Hematopoietic multipotent progenitor cell treated with erythropoietin and hydrocortisone succinate and interleukin-3 and kit ligand, for 15 days (in vitro differentiated cells): ENCODE measurements at places on chromosomes 7 and 10.

DNA sequence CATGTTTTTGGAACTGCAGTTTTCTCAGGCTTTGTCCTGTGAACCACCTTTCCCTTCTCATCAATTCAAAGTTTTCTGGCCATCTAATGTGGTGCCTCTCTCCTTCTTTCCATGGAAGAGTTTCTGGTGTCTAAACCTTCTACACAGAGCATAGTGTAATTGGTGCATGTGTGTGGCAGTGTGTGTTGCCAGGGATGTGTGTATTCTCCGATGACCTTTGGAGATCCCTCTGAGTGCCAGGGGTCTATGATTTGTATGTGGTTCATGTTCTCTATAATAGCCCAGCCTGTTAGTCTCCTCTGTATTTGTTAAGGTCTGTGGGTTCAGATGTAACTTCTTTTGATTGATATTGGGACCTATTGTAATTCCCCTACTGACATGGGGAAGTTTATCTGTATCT lies 1.5 kb downstream of the TAS2R60 start:
- DNase-seq = no peak

DNA sequence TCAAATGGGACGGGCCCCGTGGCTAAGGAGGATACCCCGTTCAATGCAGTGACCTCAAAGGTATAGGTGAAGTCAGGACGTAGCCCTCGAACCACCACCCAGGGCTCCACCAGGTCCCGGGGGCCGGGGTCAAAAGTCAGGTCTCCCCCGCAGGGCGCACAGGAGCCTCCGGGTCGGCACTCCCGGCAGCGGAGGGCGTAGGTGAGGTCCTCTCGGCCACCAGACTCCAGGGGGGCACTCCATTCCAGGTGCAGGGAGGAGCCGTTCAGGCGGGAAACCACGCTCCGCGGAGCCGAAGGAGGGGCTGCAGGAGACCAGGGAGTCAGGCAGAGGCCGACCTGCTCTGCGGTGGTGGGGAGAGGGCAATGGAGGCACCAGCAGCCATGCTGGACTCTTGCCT lies 7.7 kb downstream of the EPHB4 start:
- DNase-seq = no peak

DNA sequence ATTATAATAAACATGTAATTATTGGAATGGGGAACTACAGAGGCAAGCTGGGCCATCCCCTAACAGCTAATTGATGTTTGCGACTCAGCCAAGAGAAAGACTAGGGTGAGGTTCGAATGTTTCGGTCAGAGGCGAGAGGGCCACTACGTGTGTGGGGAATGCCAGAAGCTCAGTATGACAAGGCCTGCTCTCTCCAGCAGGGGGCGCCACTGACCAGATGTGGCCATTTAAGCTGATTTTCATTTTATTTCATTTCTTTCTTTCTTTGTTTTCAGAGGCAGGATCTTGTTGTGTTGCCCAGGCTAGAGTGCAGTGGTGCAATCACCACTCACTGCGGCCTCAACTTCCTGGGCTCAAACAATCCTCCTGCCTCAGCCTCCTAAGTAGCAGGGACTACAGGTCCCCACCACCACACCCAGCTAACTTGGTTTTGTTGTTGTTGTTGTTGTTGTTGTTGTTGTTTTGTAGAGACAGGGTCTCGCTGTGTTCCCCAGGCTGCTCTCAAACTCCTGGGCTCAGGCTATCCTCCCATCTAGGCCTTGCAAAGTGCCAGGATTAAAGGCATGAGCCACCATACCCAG lies 38.1 kb downstream of the TMEM130 start:
- DNase-seq = peak; percentile 42

- DNase-seq = no peak
These were observed 13.0 kb upstream of the SCART1 start for GRCh38 chr10:133440633-133441285.

- no peak for DNase-seq
These were observed 1.6 kb downstream of the TCF7L2 start for GRCh38 chr10:112951359-112952281.
